ENCODE measurements at places on chromosomes 11 and 22.

DNA sequence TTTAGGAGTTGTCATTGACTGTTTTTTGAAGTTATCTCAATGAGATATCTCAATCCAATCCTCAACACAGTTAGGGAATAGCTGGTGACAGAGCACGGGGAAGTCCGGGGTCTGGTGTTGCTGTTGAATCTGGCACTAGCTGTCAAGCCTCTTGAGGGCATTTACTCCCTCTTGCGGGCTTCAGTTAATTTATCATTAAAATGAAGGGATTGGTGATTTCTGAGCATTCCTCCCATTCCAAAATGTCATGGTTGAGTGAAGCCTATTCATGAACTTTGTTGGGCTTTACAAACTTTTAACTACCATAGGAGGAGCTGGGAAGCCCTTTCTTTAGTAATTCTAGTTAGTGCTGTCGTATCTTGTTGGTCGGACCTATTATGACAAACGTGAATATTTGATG is 40.2 kb downstream of the UVRAG start:
- no peak for DNase-seq

DNA sequence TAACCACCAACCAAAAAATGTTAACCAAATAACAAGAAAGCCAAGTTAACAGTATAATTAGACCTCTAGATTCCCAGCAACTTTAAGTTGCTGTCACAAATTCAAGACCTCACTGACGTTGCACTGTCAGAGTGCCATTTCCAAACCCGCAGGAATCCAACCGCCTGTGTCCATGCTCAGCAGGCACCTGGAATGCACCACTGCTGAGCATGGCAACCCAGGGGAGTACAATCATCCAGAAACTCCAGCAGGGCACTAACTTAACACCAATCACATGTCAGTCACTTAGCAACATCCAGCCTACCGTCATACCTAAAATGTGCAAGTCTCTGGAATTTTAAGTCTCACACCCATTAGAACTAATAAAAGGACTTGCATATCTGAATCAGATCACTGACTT is 48.8 kb downstream of the SMCO4 start:
- no peak for DNase-seq

GRCh38 chr11:2198621-2199365 is 27.2 kb upstream of the TH start:
- no peak for DNase-seq

DNA sequence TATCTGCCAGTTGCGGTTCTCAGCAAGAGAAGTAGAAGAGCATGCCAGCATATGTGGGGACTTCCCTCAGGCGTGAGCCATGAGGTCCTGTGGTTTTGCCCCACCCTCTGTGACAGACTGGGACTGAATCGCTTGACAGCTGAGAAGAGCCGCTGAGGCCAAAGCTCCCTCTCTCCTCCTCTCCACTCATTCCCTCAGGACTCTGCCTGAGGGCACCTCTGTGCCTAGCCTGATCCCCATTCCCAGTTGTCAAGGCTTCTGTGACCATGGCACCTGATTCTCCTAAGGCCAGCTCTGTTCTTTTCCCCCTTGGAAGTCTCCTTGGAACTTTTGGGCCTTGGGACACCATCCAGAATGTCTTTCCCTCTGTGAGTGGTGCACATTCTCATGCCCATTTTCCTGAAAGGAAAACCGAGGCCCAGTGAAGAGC is 27.0 kb downstream of the ART5 start:
- peak; percentile 34 for DNase-seq

DNA sequence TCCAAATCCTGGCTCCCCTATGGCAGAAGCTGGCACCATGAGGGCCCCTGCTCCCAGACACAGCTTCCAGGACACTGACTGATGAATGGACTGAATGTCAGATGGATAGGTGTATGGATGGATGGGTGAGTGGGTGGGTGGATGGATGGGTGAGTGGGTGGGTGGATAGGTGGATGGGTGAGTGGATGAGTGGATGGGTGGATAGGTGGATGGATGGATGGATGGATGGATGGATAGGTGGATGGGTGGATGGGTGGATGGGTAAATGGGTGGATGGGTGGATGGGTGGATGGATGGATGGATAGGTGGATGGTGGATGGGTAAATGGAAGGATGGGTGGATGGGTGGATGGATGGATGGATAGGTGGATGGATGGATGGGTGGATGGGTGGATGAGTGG is 4.3 kb downstream of the FGF3 start:
- no peak for DNase-seq

DNA sequence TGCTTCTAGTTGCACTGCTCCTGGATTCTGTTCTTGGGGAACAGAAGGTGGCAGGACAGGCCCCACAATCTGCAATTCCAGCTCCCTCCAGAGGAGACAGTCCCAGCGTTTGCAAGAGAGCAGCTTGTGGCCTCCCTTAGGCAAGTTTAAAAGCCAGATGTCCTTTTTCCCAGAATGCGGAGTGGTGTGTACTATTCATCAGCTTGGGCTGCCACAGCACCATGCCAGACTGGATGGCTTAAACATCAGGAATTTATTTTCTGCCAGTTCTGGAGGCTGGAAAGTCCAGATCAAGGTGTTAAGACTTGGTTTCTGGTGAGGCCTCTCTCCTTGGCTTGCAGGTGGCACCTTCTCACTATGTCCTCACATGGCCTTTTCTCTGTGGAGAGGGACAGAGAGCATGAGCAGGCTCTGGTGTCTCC is 11.7 kb downstream of the MIAT start:
- no peak for DNase-seq

GRCh38 chr11:105588001-105588400 is 21.9 kb upstream of the GRIA4 start:
- no peak for DNase-seq

DNA sequence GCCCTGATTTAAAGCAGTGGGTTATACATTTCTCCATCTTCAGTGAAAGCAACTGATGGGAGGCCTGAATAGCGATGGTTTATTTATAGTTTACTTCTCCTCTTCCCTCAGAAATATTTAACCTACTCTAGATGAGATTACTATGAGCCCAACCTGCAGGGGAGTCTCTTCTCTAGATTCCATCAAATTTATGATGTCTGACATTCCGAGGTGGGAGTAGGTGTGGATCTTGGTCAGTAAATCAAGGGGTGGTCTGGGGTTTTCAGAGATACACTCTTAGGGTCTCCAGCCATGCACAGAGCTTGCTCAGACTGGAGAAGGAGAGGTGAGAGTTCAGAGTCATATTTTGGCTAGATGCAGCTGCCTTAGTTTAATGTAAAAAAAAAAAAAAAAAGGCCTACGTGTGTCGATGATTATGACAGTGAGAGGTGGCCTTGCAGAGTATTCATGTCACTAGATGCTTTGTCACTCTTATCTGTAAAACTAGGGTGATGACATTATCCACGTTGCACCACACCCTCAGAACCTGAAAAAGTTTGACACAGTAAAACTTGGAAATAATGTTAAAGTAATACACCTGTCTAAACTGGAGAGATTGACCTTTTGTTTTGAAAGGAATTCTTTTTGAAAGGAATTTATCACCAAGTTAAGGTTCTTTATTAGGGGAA is 81.2 kb downstream of the EXT2 start:
- DNase-seq: no peak

GRCh38 chr11:55714982-55715888 is 53.2 kb downstream of the OR4C6 start:
- DNase-seq: no peak

DNA sequence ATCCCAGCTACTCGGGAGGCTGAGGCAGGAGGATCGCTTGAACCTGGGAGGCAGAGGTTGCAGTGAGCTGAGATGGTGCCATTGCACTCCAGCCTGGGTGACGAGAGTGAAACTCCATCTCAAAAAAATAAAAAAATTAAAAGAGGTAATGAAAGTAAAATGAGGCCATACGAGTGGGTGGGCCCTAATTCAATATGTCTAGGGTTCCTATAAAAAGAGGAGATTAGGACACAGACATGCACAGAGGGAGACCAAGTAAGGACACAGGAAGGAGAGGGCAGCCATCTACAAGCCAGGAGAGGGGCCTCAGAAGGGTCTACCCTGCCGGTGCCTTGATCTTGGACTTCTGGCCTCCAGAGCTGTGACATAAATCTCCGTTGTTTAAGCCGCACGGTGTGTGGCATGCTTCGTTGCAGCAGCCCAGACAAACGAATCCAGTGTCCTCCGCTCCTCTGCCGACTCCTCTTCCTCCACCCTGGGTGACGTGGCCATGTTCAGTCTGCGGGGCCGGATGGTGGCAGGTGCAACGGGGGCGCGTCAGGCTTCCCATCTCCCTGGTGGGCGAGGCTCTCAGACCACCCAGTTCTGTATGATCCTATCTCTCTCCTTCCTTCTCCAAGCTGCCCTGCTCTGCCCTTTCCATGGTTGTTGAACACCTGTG is 51.6 kb upstream of the PARVG start:
- DNase-seq: no peak
